ENCODE measurements at places on chromosomes 12 and 14.

GRCh38 chr12:3040663-3041544, 36.3 kb upstream of the TSPAN9 start:
- DNase-seq, result no peak

- no peak for DNase-seq
Measured at GRCh38 chr12:3081091-3081490, 3.9 kb downstream of the TSPAN9 start.

- no peak for DNase-seq
Measured at GRCh38 chr14:90774316-90774715, 41.9 kb downstream of the TTC7B start.

DNA sequence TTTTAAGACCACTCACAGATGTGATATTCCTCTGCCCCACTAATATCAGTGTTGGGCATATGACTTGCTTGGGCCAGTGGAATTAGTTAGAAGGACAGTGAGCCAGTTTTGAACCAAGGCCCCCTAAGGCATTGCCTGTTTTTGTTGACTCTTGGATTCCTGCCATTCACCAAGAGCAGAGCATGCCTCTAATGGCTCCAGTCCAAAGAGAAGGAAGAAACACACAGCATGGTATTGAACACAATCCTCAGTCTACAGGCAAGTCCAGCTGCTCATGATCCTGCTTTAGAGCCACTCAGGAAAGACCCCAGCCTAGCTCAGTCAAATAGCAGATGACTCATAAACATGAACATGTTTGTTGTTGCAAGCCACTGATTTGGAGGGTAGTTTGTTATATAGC, 1201.5 kb downstream of the BCL11B start:
- DNase-seq, result no peak

DNA sequence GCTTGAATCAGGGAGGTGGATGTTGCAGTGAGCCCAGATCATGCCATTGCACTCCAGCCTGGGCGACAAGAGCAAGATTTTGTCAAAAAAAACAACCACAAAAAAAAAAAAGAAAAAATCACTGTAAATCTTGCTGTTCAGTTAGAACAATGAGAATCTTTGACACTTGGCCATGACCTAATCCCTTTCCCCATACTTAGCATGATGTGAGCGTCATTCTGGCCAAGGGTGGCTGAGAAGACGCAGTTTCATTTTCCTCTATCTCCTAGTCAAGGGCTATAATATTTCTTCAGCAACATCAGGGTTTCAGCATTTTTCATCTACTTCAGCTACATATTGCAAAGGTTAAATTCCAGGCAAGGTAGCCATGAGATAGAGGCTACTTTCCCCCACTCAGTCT, 599.4 kb upstream of the MDGA2 start:
- no peak for DNase-seq

GRCh38 chr12:132137483-132138125, 6.5 kb downstream of the DDX51 start:
- no peak for DNase-seq

DNA sequence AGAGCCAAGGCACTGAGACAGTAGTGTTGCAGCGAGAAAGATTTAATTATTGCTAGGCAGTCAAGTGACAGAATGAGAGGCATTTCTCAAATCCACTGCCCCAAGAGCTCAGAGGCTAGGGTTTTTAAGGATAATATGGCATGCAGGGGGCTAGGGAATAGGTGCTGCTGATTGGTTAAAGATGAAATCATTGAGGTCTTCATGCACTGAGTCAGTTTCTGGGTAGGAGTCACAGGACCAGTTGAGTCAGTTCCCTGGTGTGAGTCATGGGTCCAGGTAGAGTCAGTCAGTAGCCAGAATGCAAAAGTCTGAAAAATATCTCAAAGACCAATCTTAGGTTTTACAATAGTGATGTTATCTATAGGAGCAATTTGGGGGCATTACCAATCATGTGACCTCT, 323.8 kb downstream of the RGS6 start:
- DNase-seq, result no peak
